Tibial nerve (tissue), 4 donors: ENCODE measurements at places on chromosomes 13 and 19.

GRCh38 chr19:38361633-38362075 is 12.7 kb upstream of the PSMD8 start:
- H3K27me3 ChIP-seq = peaks cover 82% of the 10 kb centered on the region
- H3K4me3 ChIP-seq = peak overlapping the region; percentile 49
- H3K27ac ChIP-seq = no peak overlapping the region
- no peaks in the 10 kb centered on the region for H3K36me3 ChIP-seq

DNA sequence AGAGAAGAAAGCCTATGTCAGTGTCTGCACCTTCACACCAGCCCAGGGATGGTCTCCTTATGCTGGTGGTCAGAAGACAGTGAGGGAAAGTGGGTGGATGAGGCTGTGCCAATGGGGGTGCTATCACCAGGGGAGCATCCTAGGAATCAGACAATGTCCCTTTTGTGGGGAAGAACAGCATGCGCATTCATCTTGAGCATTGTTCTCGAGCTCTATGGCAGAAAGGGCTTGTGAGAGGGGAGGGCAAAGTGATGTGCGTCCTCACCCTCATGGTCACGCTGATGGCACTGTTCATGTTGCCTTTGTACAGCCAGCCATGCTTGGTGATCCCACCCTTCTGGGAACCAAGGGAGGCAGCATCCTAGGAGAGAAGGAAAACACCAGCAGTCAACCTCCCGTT is 56.1 kb downstream of the DOCK9 start:
- H3K4me3 ChIP-seq = no peak overlapping the region
- no peaks in the 10 kb centered on the region for H3K36me3 ChIP-seq
- H3K27ac ChIP-seq = peak overlapping the region; percentile 47
- no peaks in the 10 kb centered on the region for H3K27me3 ChIP-seq

- no peak overlapping the region for H3K4me3 ChIP-seq
- no peak for DNase-seq
- no peaks in the 10 kb centered on the region for H3K36me3 ChIP-seq
- H3K27me3 ChIP-seq = no peaks in the 10 kb centered on the region
- no peak overlapping the region for H3K27ac ChIP-seq
Measured at GRCh38 chr13:77139306-77139705, 112.3 kb upstream of the FBXL3 start.

GRCh38 chr13:41962994-41963393 is 2.1 kb upstream of the VWA8 start:
- no peaks in the 10 kb centered on the region for H3K4me1 ChIP-seq
- no peaks in the 10 kb centered on the region for H3K27me3 ChIP-seq
- no peak overlapping the region for H3K27ac ChIP-seq
- H3K36me3 ChIP-seq = no peaks in the 10 kb centered on the region
- no peak for DNase-seq

DNA sequence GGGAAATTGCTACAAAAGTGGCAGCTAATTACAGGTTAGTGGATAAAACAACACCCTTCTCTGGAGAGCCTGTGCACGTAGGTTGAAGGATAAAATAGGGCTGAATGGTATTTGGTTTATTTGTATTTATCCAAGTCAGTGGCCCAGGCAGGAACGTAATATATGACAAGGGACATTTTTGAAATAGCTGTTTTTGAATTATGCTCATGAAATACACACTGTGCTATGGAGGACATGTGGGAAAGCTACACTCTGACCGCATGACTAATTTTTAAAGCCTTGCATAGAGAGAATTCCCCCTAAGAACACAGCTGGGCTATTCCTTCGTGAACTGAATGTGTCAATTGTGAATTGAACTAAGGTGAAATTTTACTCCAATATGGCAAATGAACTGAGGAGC is 292.1 kb upstream of the MAB21L1 start:
- H3K4me3 ChIP-seq = no peak overlapping the region
- H3K27me3 ChIP-seq = no peaks in the 10 kb centered on the region
- H3K4me1 ChIP-seq = no peaks in the 10 kb centered on the region
- DNase-seq = no peak
- H3K36me3 ChIP-seq = no peaks in the 10 kb centered on the region

DNA sequence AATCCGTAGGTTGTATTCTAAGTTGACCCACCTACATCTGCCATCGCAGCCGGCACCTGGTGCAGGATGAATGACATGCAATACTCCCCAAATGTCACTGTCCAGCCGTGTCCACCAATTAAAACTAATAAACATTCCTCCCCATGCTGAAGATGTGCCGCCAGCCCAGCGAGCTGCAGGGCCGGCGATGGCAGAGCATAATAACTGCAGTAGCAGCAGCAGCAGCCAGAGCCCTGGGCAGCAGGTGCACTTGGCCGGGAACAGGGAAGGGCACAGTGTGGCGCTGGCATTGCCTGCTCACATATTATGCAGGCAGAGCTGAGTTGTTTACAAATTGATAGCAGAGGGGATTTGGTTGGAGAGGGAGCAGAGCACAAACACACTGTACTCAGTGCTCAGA is 754.9 kb downstream of the OLFM4 start:
- no peaks in the 10 kb centered on the region for H3K4me1 ChIP-seq
- H3K27ac ChIP-seq = no peak overlapping the region
- no peaks in the 10 kb centered on the region for H3K27me3 ChIP-seq
- DNase-seq = no peak
- H3K36me3 ChIP-seq = no peaks in the 10 kb centered on the region
- H3K4me3 ChIP-seq = no peak overlapping the region

DNA sequence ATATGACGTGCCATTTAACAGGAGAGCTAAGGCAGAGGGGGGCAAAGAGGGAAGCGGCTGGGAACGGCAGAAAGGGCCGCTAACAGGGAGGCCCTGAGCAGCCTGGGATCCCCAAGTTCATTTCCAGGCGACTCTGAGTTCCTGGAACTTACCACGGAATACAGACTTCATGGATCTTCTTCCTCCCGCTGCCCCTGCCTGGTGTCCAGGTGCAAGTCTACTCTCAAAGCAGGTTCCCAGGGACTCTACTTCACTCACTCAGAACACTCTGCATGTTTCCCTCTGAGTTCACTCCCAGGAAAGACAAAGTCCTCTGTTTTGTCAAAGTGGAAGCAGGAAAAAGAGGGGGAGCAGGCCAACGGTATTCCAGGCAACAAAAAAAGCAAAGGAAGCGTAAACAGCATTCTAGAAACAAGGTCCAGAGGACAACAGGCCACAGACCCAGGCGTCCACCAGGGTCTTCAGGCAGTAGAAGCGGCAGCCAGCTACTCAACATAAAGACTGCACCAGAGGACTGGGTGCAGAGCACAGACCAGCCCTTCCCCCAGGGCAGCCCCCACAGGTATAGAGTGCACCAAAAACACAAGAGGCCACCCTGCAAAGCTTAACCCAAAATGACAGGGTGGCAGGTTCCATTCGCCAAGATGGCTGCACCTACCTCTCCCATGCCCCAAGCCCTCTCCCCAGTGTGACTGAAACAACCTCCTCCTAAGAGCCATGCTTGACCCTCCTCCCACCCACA is 3.0 kb downstream of the MIER2 start:
- no peaks in the 10 kb centered on the region for H3K36me3 ChIP-seq
- H3K4me3 ChIP-seq = no peak overlapping the region
- H3K4me1 ChIP-seq = no peaks in the 10 kb centered on the region
- H3K27ac ChIP-seq = no peak overlapping the region

DNA sequence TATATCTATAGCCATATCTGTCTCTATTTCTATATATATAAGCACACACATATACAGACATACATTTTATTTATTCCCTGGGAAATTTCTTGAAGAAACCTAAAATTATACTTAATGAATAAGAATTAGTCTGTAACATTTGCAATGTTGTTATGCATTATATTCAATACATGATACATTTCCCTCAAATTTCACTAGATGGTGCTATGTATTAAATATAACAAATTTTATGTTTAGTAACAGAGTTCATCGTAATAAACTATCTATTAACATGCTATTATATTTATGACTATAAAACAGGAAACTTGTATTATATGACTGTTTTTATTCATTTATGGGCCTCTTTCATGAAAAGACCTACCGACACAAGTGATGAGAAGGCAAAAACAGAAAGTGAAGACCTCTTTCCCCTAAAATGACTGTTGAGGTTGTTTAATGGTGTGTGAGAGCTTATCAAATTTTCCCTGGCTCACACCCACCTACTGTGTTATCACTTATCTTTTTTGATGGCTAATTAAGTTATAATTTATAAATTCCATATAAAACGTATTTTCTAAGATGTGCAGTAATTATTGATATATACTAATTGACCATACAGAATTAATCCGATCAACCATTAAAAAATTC is 881.9 kb downstream of the SLITRK6 start:
- H3K27ac ChIP-seq = no peak overlapping the region
- H3K27me3 ChIP-seq = no peaks in the 10 kb centered on the region
- H3K4me3 ChIP-seq = no peak overlapping the region
- DNase-seq = no peak

DNA sequence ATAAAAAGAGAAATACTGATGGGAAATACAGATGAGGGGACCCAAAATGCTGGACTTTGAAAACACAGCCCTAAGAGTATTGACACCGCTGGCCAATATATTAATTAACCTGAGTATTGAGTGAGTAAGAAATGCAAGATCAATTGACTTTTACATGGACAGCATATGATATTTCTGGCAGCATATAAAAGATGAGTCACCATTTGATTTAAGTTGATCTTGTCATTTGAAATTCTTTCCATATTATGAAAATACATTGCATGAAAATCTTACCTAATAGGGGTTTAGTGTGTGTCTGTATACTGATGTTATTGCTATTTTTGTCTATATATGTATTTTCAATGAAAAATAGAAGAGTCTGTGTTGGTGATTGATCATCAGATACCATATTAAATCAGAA is 619.6 kb downstream of the KCTD12 start:
- H3K27me3 ChIP-seq = no peaks in the 10 kb centered on the region
- DNase-seq = no peak
- no peaks in the 10 kb centered on the region for H3K36me3 ChIP-seq
- no peaks in the 10 kb centered on the region for H3K4me1 ChIP-seq
- no peak overlapping the region for H3K4me3 ChIP-seq

- H3K4me1 ChIP-seq = no peaks in the 10 kb centered on the region
- DNase-seq = no peak
- no peak overlapping the region for H3K4me3 ChIP-seq
- H3K27ac ChIP-seq = no peak overlapping the region
- H3K36me3 ChIP-seq = no peaks in the 10 kb centered on the region
Measured at GRCh38 chr19:12596927-12597548, 13.6 kb downstream of the ZNF490 start.

DNA sequence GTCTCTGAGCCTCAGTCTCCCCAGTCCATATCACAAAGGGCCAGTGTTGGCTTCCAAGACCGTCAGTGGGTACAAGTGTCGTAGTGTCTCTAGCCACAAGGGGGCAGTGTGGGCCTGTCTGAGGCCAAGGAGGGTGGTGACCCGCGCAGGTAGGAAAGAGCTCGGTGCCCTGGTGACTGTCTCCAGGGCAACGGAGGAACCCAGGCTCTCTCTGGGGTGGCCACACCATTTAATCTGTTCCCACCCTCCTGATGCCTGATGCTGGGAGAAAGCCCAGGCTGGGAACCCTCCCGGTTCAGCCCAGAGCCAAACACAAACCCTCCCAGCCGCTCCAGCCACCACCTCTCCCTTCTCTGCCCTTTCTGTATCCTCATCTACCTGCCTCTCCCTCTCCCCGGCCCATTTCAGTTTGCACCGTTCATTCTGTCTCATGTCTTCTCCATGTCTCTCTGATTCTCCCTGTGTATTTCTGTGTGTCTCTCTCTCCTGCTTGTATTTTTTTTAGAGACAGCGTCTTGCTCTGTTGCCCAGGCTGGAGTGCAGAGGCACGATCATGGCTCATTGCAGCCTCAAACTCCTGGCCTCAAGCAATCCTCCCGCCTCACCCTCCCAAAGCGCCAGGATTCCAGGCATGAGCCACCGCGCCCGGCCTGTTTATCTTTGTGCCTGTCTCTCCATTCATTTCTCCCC is 17.5 kb upstream of the MEIS3 start:
- no peak overlapping the region for H3K27ac ChIP-seq
- peak; percentile 68 for DNase-seq
- H3K27me3 ChIP-seq = peaks cover 93% of the 10 kb centered on the region
- H3K36me3 ChIP-seq = no peaks in the 10 kb centered on the region
- no peak overlapping the region for H3K4me3 ChIP-seq

GRCh38 chr13:31328549-31329235 is 128.9 kb downstream of the B3GLCT start:
- H3K27me3 ChIP-seq = no peaks in the 10 kb centered on the region
- no peak overlapping the region for H3K27ac ChIP-seq
- DNase-seq = no peak
- no peaks in the 10 kb centered on the region for H3K36me3 ChIP-seq
- no peaks in the 10 kb centered on the region for H3K4me1 ChIP-seq

DNA sequence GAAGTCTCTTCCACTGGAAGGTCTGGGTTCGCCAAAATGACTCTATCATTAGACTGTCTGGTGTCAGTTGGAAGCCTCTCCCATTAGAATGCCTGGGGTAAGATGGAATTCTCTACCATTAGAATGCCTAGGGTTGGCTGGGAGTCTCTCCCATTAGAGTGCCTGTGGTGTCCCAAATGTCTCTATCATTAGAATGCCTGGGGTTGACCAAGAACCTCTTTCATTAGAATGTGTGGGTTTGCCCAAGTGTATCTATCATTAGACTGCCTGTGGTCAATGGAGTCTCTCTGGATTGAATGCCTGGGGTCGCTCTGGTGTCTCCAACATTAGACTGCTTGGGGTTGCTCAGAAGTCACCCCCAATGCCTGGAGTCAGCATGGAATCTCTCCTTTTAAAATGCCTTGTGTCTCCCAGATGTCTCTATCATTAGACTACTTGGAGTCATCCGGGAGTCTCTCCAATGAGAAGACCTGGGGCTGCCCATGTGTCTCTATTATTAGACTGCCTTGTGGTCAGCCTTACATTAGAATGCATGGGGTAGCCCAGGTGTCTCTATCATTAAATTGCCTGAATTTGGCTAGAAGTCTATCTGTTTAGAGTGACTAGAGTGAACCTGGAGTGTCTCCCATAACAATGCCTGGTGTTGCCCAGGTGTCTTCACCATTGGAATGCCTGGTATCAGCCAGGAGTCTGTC is 1518.4 kb downstream of the UQCRFS1 start:
- no peak for DNase-seq
- H3K4me3 ChIP-seq = no peak overlapping the region
- no peaks in the 10 kb centered on the region for H3K4me1 ChIP-seq
- H3K27ac ChIP-seq = no peak overlapping the region
- H3K36me3 ChIP-seq = no peaks in the 10 kb centered on the region

- H3K27ac ChIP-seq = peak overlapping the region; percentile 89
- H3K4me3 ChIP-seq = peak overlapping the region; percentile 91
- H3K27me3 ChIP-seq = no peaks in the 10 kb centered on the region
- DNase-seq = no peak
- no peaks in the 10 kb centered on the region for H3K36me3 ChIP-seq
Measured at GRCh38 chr19:39444598-39445195, 685 bp upstream of the SUPT5H start.

DNA sequence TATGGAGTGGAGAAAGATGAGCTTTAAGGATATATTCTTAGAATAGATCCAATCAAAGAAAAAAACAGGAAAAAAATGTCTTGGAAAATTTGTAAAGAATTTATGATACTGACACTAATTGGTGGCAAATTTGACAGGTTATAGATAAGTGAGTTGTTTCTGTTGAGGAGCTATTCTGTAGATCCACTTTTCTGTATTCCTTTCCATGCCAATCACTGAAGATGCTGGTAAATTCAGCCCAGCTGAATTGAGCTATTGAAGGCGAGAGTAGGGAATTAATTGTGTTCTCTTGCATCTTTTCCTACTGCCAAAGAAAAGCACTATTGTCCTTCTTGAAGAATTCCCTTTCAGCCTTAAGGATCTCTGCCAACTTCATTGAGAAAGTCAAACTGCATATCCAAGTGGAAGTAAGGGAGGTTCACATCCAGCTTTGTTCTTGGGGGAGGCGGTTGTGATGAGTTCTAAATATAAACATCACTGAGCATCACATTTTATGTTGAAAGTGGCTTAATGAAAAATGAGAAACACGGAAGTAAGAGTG is 113.1 kb downstream of the PCDH9 start:
- no peaks in the 10 kb centered on the region for H3K4me1 ChIP-seq
- H3K4me3 ChIP-seq = no peak overlapping the region
- H3K36me3 ChIP-seq = no peaks in the 10 kb centered on the region
- peak overlapping the region; percentile 63 for H3K27ac ChIP-seq
